ENCODE measurements at places on chromosomes 6 and 20.

DNA sequence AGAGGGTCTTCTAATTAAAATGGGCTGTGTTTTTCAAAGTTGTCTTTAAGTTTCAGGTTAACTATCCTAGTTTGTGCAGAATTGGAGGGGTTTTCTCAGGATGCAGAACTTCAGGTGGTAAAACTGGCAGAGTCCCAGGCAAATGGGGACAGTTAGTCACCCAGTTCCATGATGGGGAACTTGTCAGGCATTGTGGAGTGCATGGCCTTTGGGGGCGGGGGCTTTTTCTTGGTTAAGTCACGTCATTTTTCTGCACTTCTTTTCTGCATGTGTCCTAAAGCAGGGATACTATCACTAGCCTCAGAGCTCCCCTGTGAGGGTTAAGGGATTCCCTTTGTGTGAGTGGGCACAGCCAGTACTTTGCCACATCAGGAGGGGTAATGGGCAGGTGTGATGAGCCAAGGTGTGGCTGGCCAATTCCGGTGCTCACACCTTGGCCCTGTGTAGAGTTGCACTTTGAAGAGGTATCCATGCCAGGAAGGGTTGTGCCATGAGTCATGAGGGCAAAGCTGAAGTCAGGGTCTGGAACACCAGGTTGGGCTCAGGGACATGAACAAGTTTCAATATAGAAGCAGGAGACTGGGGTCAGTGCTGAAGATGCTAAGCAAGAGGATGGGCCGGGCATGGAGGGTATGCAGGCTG lies 126.0 kb upstream of the RREB1 start:
- DNase-seq = no peak

DNA sequence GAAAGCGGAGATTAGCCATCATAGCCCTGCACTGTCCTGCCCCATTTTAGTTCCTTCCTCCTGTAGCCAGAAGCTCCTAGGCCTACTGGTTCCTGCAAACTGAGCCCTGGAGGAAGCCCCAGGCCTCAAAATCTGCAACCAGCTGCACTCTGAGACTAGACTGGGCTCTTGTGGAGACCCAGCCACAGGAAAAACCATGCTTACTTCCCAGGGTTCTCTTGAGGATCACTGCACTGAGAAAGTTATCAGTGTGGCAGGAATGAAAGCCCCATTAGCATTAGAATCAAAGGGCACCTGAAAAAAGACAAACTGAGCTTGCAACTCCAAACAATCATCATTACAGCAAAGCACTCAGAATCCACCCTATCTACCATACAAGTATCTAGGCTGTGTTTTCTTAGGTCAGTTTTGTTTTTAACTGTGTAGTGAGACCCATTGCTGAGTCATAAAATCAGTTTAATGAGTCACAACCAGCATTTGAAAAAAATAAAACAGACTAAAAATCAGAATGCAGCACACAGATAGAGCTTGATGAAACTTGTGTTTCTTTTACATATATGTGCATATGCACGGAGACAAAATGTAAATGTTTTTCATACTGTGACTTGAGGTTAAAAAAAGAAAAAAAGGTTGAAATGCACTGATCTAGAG lies 91.0 kb downstream of the UNC5CL start:
- peak; percentile 65 for DNase-seq

GRCh38 chr20:36082315-36082915 lies 72.1 kb upstream of the EPB41L1 start:
- no peak for DNase-seq

- peak; percentile 22 for DNase-seq
Observed at GRCh38 chr6:17381424-17382147, 11.8 kb upstream of the CAP2 start.

GRCh38 chr20:2578475-2579192 lies 42.3 kb downstream of the TMC2 start:
- no peak for DNase-seq

GRCh38 chr6:14910692-14911547 lies 334.9 kb upstream of the JARID2 start:
- peak; percentile 72 for DNase-seq

DNA sequence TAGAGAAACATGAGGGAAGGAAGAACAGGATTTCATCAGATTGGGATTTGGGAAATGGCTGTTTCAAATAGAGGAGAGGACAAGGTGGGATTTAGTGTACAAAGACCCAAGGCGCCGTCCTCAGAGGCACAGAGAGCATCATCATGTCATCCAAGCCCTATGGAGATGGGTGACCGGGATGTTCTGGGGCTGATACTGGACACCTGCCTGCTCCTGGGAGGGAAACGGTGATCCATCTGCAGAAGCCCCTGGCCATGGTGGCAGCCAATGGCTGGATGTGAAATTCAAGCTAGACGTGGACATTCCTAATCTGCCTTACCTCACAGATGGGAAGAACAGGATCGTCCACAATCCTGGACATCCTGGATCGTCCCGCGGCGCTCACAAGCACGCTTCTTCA lies 12.7 kb downstream of the NKX2-2 start:
- DNase-seq = no peak

DNA sequence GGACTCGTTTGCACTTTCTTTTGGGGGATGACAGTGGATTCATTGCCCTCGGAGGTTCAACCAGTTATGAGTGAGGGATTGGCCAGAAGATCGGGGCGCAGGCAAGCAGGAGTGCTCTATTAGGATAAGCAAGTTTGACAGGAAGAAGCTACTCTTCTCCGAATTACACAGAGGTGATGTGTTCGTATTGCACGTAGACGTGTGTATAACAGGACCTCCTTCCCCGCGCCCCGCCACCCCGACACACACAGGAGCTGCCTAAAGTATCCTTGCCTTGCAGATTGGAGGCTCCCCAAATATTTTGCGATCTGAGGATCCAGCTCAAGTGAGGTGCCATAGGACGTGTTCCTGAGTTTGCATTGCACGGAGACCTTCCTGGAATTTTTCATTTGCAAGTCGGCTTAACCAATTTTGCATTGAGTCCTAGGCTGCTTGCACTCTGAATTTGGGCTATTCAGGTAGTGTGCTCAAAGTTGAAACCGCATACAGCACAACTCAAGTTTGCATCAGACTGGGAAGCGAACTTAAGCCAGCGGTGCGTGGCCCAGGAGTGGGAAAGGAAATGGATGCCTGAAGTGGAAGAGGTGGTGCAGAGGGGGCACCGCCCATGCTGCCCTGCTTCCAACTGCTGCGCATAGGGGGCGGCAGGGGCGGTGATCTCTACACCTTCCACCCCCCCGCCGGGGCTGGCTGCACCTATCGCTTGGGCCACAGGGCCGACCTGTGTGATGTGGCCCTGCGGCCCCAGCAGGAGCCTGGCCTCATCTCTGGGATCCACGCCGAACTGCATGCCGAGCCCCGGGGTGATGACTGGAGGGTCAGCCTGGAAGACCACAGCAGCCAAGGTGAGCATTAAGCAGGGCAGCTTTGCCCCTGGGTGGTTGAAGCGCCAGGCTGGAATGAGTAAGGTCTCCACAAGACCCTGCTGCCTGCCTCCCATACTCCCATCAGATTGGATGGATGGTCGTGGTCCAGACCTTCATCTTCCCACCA lies 770 bp downstream of the TCF19 start:
- peak; percentile 11 for DNase-seq

GRCh38 chr6:89862273-89862672 lies 32.0 kb upstream of the GJA10 start:
- no peak for DNase-seq

GRCh38 chr6:84333842-84334241 lies 106.4 kb upstream of the CEP162 start:
- no peak for DNase-seq

GRCh38 chr6:72621291-72622093 lies at the start of gene KCNQ5:
KCNQ5 (plus strand) TSS chr6:72622064.
- no peak for DNase-seq

- DNase-seq = no peak
Observed at GRCh38 chr20:51142448-51142847, 119.5 kb upstream of the KCNG1 start.

DNA sequence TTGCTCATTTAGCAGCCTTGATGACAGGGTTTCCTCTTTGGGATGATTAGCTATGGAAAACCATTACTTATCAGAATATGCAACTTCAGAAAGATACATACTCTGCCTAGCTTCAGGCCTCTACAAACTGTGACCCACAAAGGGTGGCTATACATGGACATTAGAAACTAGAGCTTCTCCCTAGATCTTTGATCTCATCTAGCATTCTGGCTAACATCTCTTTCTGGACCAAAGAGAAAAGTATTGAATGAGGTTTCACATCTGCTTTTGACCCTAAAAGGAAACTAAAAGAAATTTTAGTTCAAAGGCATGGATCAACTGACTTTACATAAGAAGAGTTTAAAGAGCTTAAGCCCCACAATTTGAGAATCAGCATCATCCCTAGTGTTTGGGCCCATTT lies 12.4 kb upstream of the HMGN3 start:
- no peak for DNase-seq
